Colonic mucosa (tissue), 4 donors: ENCODE measurements at places on chromosomes 2 and 18. TPM values are rescaled to one million over a fixed set of nuclear protein-coding genes. Genes with fewer than 3 reads are reported as not detected.

The CCDC74B gene
- total RNA-seq, result 0.35 TPM

The TMEM247 gene
- total RNA-seq, result not detected

The CLIP4 gene
- total RNA-seq, result 7.7 TPM

The CNRIP1 gene
- 2.5 TPM for total RNA-seq

The MPP4 gene
- not detected for total RNA-seq

The INHBB gene
- 3.1 TPM for total RNA-seq

The COL5A2 gene
- 24.6 TPM for total RNA-seq

The C2orf78 gene
- not detected for total RNA-seq

The POTEJ gene
- total RNA-seq, result not detected

The TRIB2 gene
- total RNA-seq, result 10.5 TPM

The PXDN gene
- total RNA-seq, result 20.0 TPM
